T-helper 2 cell (primary cell): ENCODE measurements at places on chromosomes 11 and 22.

DNA sequence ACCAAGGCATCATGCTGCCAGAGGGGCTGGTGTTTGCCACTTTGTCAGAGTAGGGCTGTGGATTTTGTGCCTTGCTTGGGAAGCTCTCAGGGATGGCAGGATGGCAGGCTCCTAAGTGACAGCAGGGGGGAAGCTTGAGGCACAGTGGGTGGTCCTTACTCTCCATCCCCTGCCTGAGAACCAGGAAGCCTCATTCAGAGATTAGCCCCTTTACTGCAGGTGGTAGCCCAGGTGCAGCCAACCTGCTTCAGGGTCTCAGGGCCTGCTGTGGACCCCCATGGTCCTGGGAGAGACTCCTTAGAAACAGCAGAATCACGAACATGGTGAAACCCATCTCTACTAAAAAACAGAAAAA, 8.9 kb upstream of the ST3GAL4 start:
- DNase-seq = no peak

GRCh38 chr11:115959081-115959486, 454.9 kb upstream of the CADM1 start:
- no peak for DNase-seq

DNA sequence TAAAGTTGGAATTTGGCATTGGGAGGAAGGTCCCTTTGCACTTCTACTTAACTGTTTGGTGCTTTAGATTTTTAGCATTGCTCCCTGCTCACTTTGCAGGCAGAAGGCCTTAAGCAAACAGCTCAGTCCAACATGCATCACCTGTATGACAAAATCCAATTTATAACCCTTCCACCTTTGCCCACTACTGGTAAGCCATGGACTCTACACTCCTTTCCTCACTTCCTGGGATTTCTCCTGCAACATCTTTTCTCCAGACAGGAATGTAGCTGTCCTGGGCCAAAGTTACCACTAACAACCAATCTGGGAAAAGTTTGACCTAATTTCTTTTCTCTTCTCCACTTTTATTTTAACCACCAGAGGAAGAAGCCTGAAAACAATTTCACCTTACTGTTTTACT, 1.8 kb upstream of the OR2D2 start:
- no peak for DNase-seq

- DNase-seq = no peak
These were observed 6.0 kb upstream of the CD248 start for GRCh38 chr11:66322732-66323427.

DNA sequence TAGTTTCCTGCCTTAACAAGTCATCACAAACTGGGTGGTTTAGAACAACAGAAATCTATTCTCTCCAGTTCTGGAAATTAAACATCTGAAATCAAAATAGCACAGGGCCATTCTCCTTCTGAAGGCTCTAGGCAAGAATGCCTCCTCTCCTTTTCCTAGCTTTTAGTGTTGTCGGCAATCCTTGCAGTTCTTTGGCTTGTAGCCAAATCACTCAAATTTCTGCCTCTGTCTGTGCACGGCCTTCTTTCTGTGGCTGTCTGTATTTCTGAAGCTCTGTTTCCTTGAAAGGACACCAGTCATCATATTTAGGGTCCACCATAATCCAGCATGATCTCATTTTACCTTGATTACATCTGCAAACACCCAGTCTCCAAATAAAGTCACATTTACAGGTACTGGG, 795.5 kb downstream of the METTL15 start:
- DNase-seq = no peak
